ENCODE measurements at places on chromosomes 5 and 9.

DNA sequence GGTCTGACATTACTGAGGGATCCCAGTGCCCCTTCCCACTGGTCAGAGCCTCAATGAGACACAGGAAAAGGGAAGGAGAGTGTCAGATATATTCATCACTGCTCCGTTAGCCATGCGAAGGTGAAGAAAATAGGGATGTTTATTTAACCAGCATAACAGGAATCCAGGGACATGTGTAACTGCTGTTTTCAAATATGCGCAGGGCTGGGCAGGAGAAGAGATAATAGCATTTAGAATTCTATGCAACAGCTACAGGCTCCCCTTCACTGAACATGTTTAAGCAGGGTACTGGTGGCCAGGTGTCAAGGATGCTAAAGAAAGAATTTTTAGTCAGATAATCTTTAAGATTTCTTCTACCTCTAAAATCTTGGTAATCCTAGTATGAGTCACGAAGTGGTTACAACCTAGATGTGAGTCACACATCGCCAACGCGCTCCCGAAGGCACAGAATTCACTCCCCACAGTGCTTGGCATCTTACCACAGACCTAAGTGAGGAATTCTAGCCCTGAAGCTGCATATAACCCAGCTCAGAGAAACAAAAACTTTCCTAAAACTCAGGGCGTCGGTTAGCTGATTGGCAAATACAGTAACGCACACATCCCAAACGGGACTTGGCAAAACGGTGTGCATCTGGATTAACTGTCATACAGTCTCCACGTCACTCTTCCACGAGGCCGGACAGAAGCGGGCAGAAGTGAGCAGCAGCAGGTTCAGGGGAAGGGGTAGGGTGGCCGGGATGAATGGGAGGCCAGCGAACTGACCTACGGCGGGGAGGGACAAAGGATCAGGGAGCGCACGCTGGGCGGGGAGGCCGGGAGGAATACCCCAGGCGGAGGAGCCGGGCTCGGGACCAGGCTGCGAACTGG is 1.1 kb downstream of the CTNNAL1 start:
- DNase-seq = no peak

- DNase-seq = no peak
Measured at GRCh38 chr5:153807801-153808200, 230.9 kb downstream of the FAM114A2 start.

DNA sequence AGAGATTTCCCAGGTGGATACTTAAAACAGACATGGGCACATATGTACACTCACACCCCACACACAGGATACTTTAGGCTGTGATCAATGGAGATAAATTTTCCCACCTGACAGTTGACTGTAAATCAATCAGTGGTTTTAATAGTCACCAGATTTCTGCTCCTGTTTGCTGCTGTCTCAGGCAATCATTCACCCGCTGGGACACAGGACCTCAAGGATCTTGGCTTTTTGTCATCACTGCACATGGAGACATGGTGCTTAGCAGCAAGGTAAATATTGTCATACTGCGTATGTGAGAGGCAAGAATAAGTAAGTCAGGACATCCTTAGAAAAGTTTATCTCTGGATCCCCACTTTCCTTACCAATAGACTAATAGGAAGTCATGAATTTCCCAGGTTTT is 60.8 kb upstream of the KLF9 start:
- DNase-seq = no peak

- no peak for DNase-seq
Measured at GRCh38 chr5:125659316-125660023, 763.7 kb upstream of the GRAMD2B start.

- DNase-seq = no peak
Measured at GRCh38 chr9:94656200-94656599, 16.9 kb upstream of the FBP1 start.

DNA sequence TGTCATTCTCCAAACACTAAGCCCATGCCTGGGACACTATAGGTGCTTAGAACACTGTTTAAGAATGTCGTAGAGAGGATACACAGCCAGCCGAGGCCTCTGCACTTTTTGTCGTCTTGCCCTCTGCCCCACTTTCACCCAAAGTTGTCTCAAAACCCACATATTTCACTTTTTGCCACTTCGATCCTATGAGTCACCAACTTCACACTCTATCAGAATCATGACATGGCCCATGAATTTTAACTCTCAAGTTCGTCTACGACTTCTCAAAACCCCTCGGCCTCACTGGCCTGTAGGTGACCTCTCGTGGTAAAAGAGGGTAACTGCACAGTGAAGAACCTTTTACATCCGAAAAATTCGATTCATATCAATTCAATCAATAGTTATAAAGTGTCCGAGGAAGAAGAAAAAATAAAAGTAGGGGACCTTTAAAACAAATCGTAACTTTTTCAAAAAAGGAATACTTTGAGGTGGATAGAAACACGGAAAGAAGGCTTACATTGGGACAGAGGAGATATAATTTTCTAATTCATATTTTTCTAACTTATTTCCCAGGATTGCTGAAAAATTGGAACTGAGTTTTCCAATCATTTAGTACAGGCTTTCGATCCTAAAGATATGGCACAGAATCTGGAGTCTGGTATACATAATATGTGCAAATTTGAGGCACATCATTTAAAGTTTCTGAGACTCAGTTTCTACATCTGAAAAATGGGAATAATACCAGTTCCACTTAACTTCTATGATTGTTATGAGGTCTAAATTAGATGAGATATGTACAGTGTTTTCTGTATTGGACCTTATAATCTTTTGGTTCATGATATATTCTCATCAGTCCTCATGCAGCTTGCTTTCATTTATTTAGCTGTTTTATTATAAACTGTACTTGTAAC is 122.6 kb downstream of the APBA1 start:
- no peak for DNase-seq

- no peak for DNase-seq
Measured at GRCh38 chr5:88826646-88827585, 56.1 kb downstream of the MEF2C start.

DNA sequence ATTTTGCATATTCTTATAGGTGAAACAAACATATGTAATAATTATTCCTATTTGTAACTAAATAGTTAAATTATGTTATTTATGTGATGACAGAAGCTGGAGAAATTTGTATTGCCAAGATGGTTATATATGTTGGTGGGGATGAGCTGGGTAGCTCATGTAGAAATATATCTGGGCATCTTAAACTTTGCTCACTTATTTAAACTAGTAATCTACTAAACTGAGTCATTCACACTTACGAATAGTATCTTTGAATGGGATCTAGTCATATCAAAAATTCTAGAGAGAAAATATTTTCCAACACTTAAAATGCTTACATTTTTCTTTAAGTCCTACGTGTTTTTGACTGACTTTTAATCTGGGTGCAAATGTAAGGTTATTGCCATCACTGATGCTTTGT is 44.6 kb upstream of the EIF4EBP3 start:
- no peak for DNase-seq

DNA sequence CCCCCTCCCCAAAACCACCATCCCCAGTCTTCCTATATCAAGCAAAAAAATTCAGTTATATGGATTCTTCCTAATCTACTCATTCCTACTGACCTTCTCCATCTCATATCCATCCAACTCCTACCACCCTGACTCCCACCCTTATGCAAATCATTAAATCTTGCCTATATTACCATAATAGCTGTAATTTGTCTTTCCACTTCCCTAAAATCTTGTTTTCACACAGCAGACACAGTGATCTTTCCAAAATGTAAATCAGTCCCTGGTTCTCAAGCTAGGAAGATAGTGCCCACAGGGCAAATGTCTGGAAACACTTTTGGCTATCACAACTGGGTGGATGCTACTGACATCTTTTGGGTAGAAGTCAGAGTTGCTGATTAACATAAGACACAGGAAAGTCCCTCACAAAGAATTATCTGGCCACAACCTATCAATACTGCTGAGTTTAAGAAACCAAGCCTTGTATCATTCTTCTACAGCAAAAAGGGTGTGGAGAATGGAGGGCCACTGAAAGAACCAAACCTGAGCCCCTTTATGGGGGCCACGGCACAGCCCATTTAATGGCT is 1.4 kb downstream of the SRA1 start:
- DNase-seq = no peak

DNA sequence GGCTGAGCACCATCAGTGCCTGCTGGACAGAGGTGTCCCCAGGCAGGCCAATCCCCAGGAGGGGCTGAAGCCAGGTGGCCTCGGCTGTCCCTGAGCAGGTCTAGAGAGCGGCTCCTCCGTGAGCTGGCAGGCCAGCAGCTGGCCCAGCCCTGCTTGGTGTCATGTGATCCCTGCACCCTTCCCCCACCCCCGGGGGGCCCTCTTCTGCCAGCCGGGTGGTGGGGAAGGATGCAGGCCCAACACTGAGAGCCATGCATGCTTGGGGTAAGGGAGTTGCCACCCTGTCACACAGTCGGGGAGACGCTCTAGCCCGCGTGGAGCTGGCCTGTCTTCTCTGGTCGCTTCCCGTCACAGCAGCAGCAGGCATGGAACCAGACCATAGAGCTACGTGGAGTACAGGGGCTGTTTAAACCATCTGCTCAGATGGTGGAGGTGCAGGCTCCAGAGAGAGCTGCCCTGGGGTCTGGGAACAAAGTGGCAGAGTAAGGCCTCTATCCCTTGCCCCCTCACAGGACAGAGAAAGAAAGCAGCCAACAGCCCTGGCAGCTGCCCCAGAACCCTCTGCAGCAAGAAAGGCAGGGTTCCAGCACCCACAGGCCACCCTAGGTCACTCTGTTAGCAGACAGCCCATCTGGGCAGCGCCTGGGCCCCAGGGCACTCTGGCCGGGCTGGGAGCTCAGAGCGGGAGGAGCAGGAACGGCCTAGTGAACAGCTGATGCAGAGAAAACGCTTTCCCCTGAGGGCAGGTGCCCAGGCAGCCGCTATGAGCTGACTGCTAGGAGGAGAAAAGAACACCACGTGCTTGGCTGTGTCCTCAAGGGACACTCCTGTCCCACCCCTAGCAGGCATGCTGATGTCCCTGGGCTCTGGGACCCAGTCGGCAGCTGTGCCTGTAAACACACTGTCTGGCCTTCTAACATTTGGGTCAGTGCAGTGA is 6.8 kb downstream of the RALGDS start:
- no peak for DNase-seq

- DNase-seq = no peak
Measured at GRCh38 chr9:26341545-26341944, 551.1 kb downstream of the CAAP1 start.

DNA sequence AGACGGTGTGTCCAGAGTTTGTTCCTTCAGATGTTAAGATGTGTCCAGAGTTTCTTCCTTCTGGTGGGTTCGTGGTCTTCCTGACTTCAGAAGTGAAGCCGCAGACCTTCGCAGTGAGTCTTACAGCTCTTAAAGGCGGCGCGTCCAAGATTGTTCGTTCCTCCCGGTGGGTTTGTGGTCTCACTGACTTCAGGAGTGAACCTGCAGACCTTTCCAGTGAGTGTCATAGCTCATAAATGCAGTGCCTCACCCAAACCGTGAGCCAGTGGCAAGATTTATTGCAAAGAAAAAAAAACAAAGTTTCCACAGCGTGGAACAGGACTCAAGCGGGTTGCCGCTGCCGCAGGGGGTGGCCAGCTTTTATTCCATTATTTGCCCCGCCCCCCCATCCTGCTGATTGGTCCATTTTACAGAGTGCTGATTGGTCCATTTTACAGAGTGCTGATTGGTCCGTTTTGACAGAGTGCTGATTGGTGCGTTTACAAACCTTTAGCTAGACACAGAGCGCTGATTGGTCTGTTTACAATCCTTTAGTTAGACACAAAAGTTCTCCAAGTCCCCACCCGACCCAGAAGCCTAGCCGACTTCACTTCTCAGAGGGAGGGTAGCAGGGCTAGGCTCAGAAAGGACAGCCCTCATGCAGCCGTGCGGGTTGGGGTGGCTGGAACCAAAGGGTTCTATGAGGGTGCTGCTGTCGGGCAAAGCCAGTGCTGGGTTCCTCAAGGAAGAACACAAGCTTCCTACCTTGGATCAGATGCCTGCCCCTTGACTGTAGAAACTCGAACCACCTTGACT is 9.1 kb upstream of the RNF130 start:
- no peak for DNase-seq

DNA sequence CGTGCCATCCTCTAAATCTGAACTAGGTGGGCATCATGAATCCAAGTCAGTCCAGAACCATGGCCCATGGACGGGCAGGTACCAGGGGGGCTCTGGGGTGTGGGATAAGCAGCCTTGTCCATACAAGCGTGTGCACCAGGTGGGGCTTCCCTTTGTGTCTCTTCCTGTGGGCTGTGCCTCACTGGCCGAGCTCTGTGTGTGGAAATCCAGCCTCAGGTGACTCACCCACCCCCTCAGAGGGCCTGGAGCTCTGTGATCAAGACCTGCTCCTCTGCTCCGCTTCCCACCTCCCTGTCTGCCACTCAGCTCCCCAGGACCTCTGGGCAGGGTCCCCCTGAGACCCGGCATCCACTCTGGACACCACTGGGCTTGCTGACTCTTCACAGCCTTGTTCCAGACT is 33.0 kb downstream of the GADD45G start:
- no peak for DNase-seq

GRCh38 chr5:80141681-80142080 is 106.5 kb downstream of the THBS4 start:
- DNase-seq = no peak

GRCh38 chr9:95040106-95040505 is 277.4 kb downstream of the FANCC start:
- DNase-seq = no peak

GRCh38 chr5:125152044-125152443 is 405.6 kb upstream of the ZNF608 start:
- DNase-seq = no peak

DNA sequence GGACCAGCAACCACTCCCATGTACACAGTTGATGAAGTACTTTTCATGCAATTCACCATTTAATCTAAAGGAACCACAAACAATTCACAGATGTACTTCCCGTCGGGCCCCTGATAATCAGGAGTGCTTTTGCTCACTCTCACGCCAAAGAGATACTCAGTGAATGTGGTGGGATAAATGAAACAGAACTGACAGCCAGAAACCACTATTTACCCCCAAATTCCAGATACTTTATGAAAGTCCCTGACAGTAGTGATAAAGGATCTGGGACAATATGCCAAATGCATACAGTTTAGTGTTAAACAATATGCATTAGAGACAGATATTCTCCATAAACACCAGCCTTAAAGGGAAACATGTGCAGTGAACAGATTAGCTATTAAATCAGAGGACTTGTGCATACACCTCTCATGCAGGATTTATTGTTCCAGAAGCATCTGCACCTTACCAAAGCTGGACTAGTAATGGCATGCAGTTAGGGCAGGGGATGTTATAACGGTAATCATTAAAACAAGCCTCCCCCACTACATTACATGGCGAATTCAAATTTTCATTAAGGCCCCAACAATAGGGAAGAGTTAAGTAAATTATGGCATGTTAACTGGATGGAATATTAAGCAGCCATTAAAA is 74.0 kb upstream of the SLC25A51 start:
- no peak for DNase-seq

- DNase-seq = no peak
Measured at GRCh38 chr9:99005651-99006050, 61.9 kb downstream of the COL15A1 start.

All from stimulated activated CD8-positive, alpha-beta memory T cell treated with anti-CD3 and anti-CD28 coated beads, Interleukin-7, amount 100 ng/mL, for 1 hour (primary cell).